Activated CD4-positive, alpha-beta T cell treated with anti-CD3 and anti-CD28 coated beads for 4 hours (primary cell): ENCODE measurements at places on chromosomes 7 and 10.

DNA sequence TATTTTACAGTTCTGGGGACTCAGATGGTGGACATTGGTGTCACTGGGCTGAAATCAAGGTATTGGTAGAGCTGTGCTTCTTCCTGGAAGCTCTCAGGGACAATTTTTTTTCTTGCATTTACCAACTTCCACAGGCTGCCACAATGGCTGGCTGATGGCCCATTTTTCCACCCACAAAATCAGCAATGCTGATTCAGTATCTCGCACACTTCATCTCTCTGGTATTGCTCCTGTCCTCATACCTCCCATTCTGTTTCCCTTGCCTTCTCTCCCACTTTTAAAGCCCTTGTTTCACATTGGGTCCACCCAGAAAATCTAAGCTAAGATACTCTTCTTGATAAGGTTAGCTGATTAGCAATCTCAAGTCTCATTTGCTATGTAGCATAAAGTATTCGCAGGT is 530.9 kb upstream of the POM121L12 start:
- no peak for DNase-seq

GRCh38 chr7:157516311-157516710 is 179.5 kb downstream of the DNAJB6 start:
- no peak for DNase-seq

DNA sequence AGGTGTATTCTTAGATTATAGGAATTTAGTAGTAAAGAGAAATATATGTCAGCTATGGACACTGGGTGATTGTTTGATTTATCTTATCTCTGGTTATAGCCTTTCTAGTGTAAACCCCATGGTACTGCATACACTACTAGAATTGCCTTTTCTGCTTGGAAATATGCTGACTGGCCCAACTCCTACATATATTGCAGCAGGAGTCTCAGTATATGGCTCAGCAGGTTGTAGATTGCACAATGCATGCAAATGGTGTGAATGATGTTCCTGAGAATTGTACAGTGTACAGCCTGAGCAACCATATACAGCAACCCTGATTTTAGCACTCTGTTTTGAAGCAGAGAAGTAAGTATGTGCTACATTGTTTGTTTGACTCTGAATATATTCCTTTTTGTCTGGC is 153.4 kb upstream of the NPY start:
- DNase-seq = no peak

GRCh38 chr10:36051500-36051991 is 409.4 kb upstream of the FZD8 start:
- DNase-seq = no peak

- no peak for DNase-seq
Measured at GRCh38 chr7:46786221-46786954, 795.5 kb downstream of the TNS3 start.

DNA sequence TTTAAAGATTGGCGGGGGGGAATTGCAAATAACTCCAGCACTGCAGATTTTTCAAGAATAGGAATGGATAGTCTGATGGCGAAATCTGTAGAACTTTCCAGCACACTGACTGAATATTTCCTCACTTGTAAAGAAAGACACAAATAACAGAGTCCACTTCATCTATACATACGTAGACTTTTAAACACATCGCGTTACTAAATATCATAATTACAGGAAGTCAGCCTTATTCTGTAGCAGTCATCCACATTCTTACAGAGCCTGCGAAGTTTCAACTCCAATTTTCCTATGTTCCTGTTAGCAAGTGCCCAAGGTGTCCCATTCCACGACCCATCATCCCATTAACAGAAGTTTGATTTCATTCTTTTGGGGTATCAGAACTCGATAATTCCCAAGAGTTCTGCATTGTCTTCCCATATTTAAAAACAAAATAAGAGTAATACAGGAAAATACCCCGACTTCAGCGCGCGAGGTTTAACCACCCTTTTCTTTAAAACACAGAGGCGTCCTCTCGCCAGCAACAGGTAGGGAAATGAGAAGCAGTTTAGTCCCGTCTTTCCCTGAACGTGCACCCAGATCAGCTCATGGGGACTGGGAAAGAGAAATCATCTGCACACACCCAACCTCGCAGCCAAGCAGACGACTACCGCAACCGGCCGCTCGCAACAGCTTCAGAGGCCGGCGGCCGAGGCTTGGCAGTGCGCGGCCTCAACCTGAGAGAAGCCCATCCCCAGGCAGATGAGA is 880 bp downstream of the HERC4 start:
- DNase-seq = no peak

DNA sequence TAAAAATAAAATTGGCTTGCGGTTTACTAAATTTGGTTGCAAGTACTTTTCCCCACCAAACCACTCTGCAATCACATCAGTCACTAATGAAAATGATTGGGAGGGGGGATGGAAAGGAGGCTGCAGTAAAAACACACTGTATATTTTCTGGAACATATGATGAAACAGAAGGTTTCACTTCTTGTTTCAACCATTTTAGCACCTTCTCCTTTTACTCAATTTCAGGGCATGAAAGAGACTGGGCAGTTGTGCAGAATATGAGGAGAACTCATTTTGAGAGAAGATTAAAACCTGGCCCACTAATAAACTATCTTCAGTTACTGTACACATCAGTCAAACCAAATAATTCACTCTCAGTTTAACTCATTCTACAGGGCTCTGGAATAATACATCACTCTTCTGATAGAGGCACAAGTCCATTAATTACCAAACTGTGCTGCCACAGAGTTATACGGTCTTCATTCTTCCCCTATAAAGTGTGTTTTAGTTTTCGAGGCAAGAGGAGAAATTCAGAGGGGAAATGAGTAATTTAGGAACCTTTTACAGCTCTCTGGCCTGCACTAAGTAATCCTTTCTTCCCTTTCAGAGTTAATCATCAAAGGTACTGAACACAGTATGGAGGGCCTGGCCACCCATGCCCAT is 25.5 kb downstream of the JAZF1 start:
- DNase-seq = no peak
